ENCODE measurements at places on chromosomes 4 and X.
A peak's percentile ranks its signal among the peaks of the same experiment; 100 is the strongest.

GRCh38 chr4:156193106-156193505, 239.4 kb upstream of the CTSO start:
- no peak for DNase-seq

- DNase-seq, result no peak
These were observed 177.1 kb upstream of the MID1 start for GRCh38 chrX:10797466-10797865.

DNA sequence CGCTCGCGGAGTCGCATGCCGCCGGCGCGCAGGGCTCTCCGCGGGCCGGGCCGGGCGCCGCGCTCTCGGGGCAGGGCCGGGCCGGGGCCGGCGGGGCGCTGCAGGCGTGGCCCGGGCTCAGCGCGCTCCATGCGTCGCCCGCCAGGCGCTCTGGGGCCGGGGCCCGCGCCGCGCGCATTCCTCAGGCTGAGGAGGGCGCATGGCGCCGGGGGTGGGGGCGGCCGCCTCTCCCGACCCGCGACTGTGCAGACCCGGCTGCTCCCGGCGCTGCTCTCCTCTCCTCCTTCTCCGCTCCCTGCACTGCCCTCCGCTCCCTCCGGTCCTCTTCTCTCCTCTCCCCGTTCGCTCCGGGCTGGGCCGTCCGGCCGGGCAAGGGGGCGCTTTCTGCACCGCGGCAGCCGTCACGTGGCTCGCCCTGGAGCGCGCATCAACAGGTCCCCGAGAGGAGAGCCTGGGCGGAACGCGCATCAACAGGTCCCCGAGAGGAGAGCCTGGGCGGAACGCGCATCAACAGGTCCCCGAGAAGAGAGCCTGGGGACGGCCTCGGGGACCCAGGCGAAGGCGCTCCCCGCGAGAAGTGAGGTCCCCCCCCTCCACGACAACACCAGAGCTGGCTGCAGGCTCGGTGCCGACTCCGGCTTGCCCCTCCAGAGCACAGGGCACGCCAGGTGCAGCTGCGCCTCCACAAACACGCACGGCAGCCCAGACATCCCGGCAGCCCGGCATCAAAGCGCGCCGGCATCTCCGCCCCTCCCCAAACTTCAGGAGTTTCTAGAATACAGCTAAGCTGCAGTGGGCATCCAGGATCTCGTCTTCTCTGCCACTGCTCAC, 12.9 kb downstream of the PPP2R3B start:
- DNase-seq, result peak; percentile 18

DNA sequence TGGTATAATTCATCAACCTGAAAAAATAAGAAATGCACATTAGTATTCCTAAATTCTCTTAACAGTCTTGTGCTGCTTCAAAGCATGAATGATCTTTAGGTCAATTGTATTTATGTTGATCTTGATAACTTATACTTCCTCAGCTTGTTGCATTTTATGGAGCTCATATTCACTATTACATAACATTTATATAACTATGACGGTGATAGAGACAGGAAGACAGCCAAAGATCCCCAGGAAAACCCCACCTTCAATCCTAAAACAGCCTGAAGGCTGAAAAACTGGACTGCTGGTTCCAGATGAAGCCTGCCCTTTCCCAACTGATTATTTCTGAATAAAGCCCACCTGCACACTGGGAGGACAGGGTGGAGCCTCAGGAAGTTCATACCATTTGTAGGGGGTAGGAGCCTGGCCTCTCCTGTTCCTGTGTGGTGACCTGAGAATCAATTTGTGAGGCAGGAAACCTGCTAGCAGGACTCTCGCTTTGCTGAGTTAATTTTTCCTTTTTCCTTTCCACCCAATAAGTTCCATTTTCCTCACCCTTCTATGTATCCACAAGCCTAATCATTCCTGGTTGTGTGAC, 30.5 kb downstream of the MAGEC1 start:
- no peak for DNase-seq

GRCh38 chr4:132614682-132615081, 534.4 kb upstream of the PCDH10 start:
- DNase-seq, result no peak

DNA sequence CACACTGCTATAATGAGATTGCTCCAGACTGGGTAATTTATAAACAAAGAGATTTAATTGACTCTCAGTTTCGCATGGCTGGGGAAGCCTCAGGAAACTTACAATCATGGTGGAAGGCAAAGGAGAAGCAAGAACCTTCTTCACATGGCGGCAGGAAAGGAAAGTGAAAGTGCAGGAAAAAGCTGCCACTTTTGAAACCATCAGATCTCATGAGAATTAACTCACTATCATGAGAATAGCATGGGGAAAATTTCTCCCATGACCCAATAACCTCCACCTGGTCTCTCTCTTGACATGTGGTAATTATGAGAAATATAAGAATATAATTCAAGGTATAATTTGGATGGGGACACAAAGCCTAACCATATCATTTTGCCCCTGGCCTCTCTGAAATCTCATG, 884.2 kb downstream of the GLUD2 start:
- DNase-seq, result no peak

Measured in activated CD4-positive, alpha-beta T cell treated with anti-CD3 and anti-CD28 coated beads for 4 hours (primary cell).